ENCODE measurements at places on chromosomes 4 and X. TPM values are rescaled to one million over a fixed set of nuclear protein-coding genes. Genes with fewer than 3 reads are reported as not detected.

DSPP gene
- total RNA-seq, result under 0.01 TPM

ARHGAP36 gene
- 288 TPM for total RNA-seq

IL3RA gene
- total RNA-seq, result 7.8 TPM

IL2 gene
- not detected for total RNA-seq

GAB3 gene
- total RNA-seq, result 6.5 TPM

PTCHD1 gene
- 0.53 TPM for total RNA-seq

SAGE1 gene
- not detected for total RNA-seq

GABRB1 gene
- not detected for total RNA-seq

ZBTB33 gene
- total RNA-seq, result 12.7 TPM

CXCL10 gene
- 0.09 TPM for total RNA-seq

PAPSS1 gene
- 41.7 TPM for total RNA-seq

TBL1X gene
- 7.1 TPM for total RNA-seq

FAM53A gene
- total RNA-seq, result 1.6 TPM

SPARCL1 gene
- total RNA-seq, result 314 TPM

SCRG1 gene
- 3.3 TPM for total RNA-seq

GCNA gene
- 2.9 TPM for total RNA-seq

FAM47E gene
- total RNA-seq, result 1.9 TPM

ZNF630 gene
- 2.3 TPM for total RNA-seq

USP27X gene
- 1.5 TPM for total RNA-seq

TMPRSS11E gene
- not detected for total RNA-seq

FAM47A gene
- not detected for total RNA-seq

MAP3K15 gene
- 0.13 TPM for total RNA-seq

GSPT2 gene
- total RNA-seq, result 5.7 TPM

SH2D1A gene
- total RNA-seq, result 1.2 TPM

QDPR gene
- 16.7 TPM for total RNA-seq

MYOZ2 gene
- total RNA-seq, result 188 TPM

SSX2B gene
- total RNA-seq, result not detected

PFKFB1 gene
- total RNA-seq, result 0.35 TPM

STBD1 gene
- total RNA-seq, result 30.9 TPM

HSFX3 gene
- 1.0 TPM for total RNA-seq

DKK2 gene
- total RNA-seq, result 45.0 TPM

FGD1 gene
- 7.0 TPM for total RNA-seq

HELT gene
- not detected for total RNA-seq

TECRL gene
- total RNA-seq, result 18.4 TPM

SMPX gene
- 281 TPM for total RNA-seq

CLNK gene
- 0.04 TPM for total RNA-seq
